ENCODE measurements at places on chromosomes 16 and 17.

- DNase-seq = no peak
These were observed 11.7 kb upstream of the SLC38A8 start for GRCh38 chr16:84054271-84054670.

- DNase-seq = no peak
These were observed 8.4 kb upstream of the SRCIN1 start for GRCh38 chr17:38613981-38614779.

DNA sequence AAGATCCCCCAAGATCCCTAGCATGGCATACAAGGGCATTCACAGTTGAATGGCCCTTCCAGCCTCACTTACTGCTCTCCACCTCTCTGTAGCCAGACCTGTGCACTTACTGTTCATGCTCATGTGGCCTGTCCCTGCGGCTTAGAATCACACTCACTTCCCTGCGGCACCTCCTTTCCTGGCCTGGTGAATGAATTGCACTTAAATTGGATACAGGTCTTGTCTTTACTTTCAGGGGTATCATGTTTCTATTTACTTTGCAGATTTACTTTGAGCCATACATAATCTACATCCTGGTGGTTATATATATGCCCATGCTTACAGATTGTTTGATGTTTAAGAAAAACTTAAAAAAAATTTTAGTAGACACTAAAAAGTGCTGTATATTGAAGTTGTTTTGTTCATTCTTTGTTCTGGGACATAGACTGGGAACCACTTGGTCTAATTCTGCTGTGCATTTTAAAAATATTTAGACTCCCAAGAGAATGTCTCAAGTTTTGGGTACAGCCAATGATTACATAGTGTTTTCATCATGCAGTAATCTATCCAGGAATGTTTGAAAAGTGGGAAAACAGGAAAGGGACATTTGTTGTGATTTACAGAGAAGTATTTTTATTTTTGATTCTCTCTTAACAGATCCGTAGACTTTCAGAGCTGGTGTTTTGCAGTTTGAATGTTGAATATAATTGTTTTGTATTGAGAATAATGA lies 63.9 kb downstream of the NUP88 start:
- no peak for DNase-seq

DNA sequence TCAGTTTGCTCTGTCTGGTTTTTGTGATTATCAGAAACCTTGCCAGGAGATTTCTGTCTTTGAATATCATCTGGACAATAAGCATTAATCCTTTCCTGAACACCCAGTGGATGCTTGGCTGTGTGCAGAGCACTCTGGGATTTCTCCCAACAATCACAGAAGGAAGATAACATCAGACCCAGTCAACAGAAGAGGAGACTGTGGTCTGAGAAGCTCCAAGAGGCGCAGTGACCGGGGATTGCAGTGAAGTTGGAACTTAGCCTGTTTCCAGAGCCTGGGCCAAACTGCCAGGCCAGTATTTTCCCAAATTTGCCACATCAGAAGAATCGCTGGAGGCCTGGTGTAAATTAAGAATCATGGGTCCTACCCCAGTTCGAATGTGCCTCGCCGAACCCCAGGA lies 264.7 kb downstream of the C16orf95 start:
- DNase-seq = no peak

DNA sequence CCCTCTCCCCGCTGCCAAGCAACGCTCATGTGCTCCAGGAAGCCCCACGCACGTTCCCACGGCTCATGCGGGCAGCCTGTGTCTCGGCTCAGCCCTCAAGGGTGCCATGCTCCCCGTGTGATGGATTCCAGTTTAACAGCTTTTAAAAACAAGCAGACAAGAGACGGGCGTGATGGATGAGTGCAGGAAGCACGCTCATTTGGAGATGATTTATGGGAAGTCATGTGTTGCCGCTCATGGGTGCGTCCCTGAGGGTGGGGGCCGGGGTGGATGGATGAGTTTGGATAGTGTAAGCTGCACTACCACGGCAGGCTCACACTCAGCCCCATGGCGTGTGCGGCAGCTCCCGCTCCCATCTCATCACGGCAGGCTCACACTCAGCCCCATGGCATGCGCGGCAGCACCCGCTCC lies 132.8 kb downstream of the RBFOX3 start:
- DNase-seq = no peak
